ENCODE measurements at places on chromosomes 2 and 18.

DNA sequence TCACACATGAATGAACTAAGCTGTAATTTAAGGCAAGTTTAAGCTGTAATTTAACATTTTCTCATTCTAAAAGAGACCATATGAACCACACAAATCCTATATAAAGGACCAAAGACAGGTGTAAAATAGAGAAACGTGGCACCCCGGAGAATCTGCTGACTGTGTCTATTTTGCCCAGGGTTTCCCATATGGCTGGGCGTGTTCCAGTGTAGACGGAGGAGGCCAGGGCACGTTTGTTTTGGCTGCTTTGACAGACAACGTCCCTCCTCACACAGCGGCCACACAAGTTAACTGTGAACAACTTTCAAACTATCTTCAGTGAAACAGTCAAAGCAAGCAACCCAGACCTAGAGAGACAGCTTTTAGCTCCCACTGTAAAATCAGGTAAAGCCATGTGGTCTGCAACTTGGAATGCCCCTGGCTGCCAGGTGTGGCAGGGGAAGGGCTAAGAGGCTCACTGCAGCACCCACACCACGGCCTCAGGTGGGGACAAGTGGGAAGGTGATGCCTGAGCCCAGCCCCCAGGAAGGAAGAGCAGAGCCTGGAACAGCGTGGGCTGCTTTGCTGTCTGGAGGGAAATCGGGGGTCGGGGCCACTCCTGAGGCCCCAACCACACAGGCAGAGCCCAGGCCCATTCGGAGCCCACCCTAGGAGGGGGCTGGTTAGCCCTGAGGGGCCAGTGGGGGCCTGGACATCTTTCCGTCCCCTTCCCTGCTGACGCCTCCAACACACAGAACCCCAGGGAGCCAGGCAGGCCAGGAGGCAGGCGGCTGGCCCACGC is 40.7 kb downstream of the SLC66A2 start:
- no peak for DNase-seq

GRCh38 chr2:128284841-128285240 is 33.8 kb downstream of the HS6ST1 start:
- no peak for DNase-seq

DNA sequence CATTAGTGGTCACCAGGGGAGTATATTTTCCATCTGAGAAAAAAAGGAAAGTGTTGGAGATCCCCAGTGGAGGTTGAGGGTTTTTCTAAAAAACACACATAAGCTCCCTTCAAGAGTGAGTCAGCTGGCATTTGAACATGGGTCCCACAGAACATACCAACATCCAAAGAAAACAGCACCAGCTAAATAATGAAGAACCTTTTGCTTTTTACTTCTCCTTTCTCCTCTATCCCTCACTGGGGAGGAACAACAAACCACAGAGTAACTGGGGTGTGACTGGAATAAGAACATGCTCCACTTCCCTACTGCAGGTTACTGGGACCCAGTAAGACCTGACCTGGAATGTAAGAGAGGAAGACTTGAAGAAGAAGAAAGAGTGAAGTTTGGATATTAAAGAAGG is 56.5 kb upstream of the RAPH1 start:
- no peak for DNase-seq

DNA sequence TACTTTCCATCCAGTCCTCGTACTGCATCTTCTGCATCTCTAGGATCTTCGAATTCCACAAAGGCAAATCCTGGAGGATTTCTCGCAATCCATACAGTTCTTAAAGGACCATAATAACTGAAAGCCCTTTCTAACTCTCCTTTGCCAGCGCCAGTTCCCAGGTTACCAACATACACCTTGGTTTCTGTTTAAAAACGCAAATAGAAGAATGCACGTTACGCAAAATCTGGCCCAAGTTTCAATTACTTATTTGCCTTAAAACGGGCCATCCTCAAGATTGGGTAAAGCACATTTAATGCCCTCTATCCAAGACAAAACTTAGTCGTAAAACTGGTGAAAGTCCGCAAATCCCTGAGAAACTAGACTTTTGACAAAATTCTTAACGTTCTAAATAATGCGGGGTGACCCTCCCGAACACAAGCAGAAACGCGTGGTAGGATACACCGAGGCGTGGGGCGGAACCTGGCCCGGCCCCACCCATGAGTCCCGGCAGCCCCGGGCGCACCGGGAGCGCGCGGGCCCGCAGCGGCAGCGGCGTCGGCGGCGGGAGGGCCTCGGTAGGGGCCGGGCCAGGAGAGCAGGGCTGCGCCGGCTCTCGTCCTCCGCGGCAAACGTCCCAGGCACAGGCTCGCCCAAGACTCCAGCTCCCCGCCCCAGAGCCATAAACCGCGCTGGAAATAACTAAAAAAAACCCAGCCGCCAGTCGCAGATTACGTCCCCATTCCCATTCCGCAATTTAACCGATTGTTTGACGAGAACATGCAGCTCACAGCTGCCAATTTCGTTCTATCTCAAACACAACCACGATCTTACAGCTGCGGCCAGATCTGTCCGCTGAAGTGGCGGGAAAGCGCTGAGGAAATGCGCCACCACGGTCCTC is 910 bp downstream of the SRSF7 start:
- no peak for DNase-seq

- DNase-seq: no peak
These were observed 41.4 kb downstream of the SGPP2 start for GRCh38 chr2:222465746-222466145.

- peak; percentile 41 for DNase-seq
These were observed 18.2 kb upstream of the TMEM247 start for GRCh38 chr2:46461011-46461674.

DNA sequence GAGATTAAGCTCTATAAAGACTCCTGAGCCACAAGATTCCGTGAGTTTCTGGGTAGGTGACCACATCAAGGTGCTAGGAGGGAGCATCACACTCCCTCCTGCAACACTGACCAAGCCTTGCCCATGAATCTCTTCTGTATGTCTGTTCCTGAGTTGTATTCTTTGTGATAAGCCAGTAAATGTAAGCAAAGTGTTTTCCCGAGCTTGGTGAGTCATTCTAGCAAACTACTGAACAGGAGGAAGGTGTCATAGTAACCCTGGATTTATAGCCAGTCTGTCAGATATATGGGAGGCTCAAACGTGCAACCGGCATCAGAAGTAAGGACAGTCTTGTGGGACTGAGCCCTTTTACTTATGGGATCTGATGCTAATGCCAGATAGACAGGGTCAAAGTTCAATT is 346.1 kb upstream of the KYNU start:
- DNase-seq: no peak

- DNase-seq: no peak
These were observed 183.3 kb downstream of the ARL4C start for GRCh38 chr2:234313558-234313957.

DNA sequence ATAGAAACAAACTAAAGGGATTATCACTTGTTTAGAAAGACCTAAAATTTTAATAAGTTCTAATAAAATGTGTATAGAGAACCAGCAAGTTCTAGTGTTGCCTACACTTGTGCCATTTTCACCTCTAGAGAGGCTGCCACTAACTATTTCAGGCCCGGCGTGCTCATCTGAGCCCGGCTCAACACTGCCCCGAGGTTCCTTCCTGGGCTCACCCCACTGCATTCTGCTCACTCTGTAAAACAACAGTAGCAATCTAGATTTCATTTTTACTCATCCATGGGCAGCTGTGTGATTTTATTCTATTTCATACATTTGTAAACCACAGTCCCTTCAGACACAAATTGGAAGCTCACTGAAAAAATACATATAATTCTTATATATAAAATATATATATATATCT is 253.2 kb downstream of the L3MBTL4 start:
- DNase-seq: no peak

GRCh38 chr18:47771922-47772321 is 158.5 kb downstream of the SMAD2 start:
- no peak for DNase-seq

DNA sequence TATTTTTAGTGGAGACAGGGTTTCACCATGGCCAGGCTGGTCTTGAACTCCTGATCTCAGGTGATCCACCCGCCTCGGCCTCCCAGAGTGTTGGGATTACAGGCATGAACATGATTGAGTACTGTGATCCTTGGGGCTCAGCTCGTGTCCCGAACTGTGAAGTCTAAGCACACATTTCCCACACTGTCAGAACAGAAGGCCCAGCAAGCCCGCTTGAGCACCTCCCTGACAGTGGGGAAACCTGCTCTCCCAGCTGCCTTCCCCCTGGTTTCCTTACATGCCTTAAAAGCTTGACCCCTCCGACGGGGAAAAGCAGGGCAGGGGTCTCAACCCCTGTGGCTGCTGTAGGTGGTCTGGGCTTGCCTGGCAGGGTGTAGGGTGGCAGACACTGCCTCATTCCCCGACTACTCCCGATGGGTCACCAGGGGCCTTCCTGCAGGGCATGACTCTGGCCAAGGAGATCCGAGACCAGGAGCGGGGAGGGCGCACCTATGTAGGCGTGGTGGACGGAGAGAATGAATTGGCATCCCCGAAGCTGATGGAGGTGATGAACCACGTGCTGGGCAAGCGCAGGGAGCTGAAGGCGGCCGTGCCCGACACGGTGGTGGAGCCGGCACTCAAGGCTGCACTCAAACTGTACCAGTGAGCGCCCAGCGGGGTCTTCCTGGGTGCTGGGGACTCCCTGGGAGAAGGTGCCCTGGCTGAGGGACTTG is 10.1 kb downstream of the VIL1 start:
- DNase-seq: no peak

DNA sequence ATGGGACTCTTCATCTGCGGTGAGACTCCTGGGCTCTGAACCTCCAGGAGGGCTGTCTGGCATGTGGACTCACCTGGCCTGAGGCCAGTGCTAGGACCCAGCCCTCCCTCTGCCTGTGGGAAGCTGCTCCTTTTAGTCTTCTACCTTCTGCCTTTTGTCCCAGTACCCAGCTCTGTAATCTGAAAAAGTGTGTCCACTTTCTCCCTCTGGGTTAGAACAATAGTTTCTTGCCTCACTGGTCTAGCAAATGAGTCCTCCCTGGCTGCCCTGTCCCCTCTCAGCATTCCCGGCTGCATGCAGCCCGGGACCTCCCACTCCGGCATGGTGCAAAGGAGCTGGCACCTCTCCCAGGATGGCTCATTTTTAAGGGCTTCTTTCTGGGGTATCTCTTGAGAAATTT is 25.9 kb downstream of the GKN2 start:
- no peak for DNase-seq

DNA sequence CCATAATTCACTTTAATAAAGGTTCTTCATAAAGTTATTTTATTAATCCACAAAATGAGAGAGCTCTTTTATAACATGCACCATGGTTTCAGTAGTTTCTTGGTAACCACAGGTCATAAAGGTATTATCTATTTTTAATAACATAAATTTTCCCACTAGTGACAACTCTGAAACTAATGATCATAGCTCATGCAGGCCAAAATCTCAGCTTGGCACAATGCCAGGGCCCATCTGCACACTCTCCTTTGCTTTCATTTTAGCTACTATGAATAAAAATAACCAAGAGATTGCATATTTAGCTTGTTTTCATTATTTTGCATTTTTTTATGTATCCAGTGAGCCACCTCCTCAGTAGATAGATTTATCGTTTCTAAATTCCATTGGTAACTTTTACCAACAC is 691.8 kb upstream of the CHAC2 start:
- DNase-seq: no peak

- no peak for DNase-seq
These were observed 262.5 kb downstream of the CDH20 start for GRCh38 chr18:61595615-61596251.

- no peak for DNase-seq
These were observed 132.0 kb upstream of the RGPD4 start for GRCh38 chr2:107694667-107695066.

- no peak for DNase-seq
These were observed 22.4 kb downstream of the FN1 start for GRCh38 chr2:215413484-215413777.

DNA sequence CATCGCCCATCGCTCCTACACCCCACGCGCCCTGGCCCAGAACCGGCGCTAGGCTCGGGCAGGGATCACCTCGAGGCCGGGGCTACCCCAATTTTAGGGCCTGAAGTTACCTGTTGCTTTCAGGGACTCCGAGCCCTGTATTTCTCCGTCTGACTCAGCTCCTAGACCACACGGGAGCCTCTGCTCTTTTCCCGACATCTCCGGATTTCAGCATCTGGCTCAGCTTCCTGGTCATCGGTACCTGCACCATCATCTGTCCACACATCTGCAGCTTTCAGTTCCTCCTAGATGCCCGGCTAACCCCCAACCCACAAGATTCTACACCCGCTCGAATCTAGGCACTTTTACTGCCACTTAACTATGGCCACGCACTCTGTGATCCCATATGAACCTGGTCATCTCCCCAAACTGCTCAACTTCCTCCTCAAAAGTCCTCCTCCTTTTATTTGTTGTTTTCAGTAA is 12.1 kb upstream of the HMSD start:
- DNase-seq: no peak

DNA sequence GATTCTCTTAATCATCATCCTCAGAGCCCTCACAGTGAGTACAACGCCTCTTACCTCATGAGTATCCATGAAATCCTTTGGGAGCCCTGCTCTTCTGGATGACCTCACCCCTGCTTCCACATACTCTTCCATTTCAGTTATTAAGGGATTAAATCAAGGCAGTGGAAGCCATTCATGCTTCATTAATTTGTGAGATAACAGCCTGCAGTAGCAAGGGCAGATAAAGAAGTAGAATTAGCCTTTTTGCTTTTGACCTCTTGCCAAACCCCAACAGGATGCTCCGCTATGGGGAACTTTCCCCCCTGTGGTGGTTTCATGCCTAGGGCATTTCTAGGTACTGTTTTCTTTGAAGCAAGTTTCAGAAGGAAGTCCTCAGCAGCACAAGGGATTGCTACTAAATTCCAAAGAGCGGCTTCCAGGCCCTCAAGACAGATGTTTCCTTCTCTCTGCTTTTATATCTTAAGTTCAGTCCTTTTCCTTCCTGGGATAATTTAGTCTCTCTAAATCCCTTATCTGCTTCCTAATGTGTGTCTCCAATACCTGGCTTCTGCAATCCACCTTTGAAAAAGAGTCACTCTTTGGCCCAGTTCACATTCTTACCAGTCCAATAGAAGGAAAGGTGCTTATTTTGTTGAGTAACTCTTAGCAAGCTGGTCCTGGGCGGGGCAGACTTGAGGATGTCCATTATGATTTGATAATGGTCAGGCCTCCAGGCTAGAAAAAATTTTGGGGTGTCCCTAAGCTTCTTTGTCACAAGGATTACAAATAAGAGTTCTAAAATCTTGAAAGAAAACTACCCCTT is 76.9 kb downstream of the MYO1B start:
- DNase-seq: no peak

DNA sequence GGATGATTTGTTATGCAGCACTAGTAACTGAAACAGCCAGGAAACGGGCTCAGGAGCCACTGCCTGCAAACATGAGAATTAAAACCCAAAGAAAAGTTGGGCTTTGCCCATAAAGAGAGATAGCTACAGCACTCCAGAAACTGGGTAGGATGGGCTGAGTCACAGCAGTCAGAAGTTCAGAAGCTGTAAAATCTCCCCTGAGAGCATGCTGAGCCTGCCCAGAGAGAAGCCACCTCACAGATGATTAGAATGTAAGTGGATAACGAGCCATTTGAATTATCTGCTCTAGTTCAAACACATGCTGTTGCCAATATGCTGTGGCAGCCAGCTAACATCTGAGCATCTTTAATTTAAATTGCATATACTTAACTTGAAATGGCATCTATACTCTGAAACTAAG is 388.1 kb upstream of the ACVR2A start:
- no peak for DNase-seq

Data from AG04450 (cell line).